ENCODE measurements at places on chromosomes 13 and 19. TPM values are rescaled to one million over a fixed set of nuclear protein-coding genes. Genes with fewer than 3 reads are reported as not detected.

ESD gene
- total RNA-seq: 105 TPM

ZNF776 gene
- total RNA-seq: 18.1 TPM

ZNF132 gene
- 6.1 TPM for total RNA-seq

SLITRK1 gene
- total RNA-seq: 6.2 TPM

FAM124A gene
- 19.2 TPM for total RNA-seq

Data from sciatic nerve (tissue), 2 donors.